NCI-H2171 treated with DMSO at 0.1 percent for 48 hours (cell line): ENCODE measurements at places on chromosomes 5 and 9.

GRCh38 chr5:126531543-126532120 lies 63.4 kb downstream of the ALDH7A1 start:
- DNase-seq, result no peak

GRCh38 chr5:132305420-132305819 lies 11.2 kb downstream of the SLC22A4 start:
- DNase-seq, result no peak

GRCh38 chr9:84323858-84324257 lies 16.7 kb downstream of the SLC28A3 start:
- DNase-seq, result no peak

DNA sequence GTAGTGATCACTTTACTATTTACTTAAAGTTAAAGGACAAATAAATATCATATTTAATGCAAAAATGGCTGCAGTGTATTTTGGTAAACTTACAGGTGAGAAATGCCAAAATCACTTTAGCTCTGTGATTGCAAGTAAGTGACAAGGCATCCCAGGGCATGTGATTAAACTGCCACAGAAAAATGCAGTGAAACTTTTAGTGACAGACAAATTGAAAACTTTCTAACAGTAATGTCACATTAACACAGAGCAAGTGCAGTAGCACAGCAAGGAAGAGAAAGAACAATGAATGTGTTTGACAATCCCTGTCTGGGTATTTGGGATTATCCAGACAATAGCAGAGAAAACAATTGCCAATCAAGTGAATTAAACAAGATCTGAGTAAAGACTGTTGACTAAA lies 606.8 kb downstream of the SLCO4C1 start:
- DNase-seq, result no peak

- peak; percentile 33 for DNase-seq
These were observed 22.8 kb upstream of the PANK3 start for GRCh38 chr5:168601972-168602371.

DNA sequence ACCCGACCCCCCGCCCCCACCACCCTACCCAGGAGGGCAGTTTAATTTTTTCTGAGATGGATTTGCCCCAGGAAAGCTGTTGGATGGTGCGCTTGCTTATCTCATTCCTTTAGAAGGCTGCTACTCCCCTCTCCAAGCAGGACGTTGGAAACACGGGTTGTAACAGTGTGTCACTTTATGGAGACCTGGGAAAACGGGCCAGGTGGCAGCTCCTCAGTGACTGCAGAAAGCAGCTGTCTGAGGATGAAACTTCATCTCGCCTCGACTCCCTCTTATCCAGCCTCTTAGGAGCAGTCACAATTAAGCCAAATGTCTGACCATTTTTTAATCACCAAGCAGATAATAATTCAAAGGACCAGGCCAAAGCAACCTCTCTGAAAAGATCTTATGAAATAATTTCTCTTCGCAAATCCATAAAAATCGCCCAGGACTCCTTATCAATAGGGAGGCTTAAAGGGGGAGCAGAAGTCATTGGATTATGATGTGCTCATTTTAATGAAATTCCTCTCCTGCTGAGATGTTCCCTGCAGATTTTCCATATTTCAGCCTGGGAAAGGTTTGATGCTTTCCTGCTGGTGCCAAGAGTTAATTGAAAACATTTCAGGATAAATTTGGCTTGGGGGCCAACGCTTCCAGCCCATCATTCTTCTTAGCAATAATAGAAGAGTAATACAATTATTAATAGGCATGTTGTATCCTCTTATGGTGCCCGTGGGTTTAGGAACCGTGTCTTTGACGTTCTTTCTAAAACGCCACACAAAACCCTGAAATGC lies 26.0 kb downstream of the GAS1 start:
- peak; percentile 49 for DNase-seq

DNA sequence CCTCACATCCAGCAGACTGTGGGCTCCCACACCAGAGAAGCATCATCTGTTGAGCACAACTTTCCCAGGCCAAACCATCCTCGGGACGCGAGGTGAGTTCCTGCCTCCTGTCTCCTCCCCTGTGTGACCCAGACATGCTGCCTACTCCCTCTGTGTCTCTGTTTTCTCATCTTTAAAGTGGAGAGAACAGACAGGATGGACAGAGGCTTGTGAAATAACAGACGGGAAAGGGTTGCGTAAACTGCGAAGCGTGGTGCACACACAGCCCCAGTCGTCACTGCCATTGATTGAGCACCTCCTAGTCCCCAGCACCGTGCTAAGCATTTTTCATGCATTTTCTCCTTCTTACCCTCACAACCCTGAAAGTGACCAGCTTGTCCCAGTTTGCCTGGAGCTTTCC lies 52.1 kb upstream of the LMX1B start:
- DNase-seq, result no peak

DNA sequence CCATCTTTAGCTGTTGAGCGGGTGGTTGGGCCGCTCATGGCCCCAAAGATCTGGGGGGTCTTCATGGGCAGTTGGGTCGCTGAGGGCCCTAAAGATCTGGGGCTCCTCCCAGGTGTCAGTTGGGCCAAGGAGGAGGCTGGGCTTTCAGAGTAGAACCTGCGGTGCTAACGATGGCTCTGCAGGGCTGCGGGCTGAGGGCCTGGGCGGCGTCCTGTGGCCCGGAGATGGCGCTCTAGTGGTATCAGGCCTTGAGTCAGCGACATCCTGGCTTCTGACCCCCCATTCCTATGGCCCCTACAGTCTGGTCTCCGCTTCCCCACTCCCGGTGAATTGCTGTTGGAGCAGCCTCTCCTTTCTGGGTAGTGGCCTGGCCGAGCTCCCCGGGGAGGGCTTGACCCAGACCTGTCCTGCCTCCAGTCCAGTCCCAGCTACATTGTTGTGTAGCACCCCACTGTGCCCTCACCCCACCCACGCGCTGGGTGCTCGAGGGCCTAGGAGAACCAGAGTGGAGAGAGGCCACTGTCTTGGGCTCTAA lies 640 bp downstream of the C5orf58 start:
- DNase-seq, result no peak

DNA sequence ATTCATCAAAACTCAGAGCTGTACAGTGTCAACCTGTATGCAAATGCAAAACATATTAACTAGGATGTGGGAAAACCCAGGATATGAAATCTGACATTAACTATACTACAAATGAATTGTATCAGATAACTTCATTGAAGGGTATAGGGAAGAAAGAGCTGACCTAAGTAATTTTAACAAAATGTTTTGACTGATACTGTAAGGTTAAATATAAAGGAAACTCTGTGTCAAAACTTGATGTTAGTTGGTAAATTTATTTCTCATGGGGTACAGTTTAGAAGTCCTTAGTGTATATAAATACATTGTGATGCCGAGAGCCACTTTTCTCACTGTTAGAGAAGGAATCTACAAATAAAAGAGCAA lies 78.1 kb upstream of the VCAN start:
- DNase-seq, result no peak

DNA sequence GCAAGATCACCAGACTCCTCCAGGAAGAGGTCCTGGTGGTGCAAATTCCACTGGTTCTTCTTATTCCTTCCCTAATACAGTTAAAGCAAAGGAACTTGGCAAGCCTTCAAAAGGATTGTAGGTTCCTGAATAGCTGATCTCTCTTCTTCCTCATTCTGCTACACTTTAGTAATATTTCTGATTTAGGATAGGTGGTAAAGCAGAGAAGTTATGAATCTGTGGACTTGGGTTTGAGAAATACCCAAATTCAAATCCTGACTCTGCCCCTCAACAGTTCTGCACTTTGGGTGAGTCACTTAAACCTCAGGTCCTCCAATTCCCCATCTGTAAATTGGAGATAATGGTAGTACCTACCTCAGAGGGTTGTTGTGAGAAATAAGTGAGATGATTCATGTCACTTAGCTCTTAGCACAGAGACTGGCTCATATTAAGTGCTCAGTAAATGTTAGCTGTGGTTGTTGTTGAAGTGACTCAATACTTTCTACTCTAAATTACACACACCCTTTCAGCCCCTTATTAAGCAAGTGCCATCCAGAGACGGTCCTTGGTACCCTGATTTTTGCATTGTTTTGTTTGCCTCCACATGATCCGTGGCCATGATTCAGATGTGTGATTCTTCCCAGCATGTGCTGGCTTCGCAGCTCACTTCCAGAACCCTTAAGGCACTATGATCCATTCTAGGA lies 5.2 kb downstream of the SH3RF2 start:
- no peak for DNase-seq

GRCh38 chr5:78566747-78567425 lies 81.7 kb downstream of the LHFPL2 start:
- DNase-seq, result no peak

- DNase-seq, result no peak
These were observed 27.3 kb downstream of the PUM3 start for GRCh38 chr9:2816476-2817141.

DNA sequence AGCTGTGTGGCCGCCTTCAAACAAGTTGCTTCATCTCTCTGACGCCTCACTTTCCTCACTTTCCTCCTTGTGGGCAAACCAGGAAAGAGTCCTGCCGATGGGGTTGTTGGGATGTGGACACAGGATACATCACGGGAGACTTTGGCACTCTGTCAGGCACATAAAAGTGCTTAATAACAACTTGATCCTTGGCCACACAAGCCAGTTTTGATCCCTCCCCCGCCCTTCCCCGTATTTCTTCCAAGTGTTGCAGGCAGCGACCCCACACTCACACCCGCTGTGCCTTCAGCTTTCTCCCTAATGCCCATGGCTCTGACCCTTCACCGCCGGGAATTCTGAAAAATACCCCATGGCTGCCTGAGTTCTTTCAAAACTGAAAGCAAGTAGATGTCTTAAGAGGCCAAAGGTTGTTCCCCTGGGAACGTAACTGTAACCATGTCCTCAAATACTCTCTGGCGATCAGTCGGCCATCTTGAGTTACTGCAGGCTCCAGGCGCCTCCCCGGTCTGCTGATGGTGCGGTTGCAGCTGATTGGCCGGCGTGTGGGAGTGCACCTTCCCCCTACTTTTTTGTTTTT lies 59.8 kb downstream of the ARHGEF37 start:
- DNase-seq, result no peak

DNA sequence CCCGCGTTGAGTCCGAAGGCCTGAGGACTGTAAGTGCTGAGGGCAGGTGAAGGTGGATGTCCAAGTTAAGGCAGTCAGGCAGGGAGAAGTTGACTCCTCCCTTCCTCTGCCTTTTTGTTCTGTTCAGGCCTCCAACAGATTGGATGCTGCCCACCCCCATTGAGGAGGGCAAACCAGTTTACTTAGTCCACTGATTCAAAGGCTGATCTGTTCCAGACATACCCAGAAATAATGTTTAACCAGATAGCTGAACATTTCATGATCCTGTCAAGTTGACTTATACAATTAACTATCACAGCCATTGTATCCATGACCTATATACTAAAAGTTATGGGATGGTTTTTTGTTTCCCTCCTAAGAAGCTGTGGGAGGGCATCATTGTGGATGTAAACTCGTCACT lies 8.3 kb upstream of the TEX48 start:
- no peak for DNase-seq

DNA sequence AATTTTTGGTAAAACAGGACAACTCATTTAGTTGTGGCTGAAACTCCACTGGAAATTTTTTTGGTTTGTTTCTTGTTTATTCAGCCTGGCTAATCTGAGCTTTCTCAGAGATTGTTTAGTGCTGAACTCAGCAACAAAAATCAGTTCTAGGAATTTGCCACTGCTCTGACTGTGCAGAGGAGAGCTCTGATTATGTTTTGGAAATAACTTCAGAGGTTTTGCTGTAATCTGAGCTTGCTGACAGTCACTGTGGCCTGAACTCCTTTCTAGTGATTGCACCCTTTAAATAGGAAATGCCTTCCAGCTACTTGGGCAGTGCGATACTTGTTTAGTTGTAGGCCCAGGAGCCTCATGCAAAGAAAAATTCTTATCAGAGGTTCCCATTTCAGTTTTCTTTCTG lies 60.2 kb downstream of the OSTF1 start:
- DNase-seq, result no peak

DNA sequence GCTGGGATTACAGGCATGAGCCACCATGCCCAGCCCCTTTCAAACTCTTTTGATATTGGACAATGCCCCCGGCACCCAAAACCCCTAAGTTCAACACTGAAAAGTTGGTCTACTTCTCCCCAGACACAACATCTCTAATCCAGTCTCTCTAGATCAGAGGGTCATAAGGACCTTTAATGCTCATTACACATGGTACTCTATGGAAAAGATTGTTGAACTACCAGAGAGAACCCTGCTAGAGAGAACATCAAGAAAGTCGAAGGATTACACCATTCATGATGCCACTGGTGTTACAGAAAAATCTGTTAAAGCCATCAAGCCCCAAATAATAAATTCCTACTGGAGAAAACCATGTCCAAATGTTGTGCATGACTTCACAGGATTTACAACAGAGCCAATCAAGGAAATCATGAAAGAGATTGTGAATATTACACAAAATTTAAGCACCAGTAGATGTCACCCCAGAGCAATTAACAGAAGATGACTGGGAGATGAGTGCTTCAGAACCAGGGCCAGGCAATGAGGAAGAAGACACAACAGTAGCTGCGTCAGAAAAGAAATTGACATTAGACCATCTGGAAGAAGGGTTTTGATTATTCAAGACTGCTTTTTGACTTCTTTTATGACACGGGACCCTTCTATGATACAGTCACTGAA lies 28.3 kb upstream of the NIPAL4 start:
- DNase-seq, result peak; percentile 49

GRCh38 chr5:14187660-14188059 lies 44.5 kb downstream of the TRIO start:
- DNase-seq, result no peak

DNA sequence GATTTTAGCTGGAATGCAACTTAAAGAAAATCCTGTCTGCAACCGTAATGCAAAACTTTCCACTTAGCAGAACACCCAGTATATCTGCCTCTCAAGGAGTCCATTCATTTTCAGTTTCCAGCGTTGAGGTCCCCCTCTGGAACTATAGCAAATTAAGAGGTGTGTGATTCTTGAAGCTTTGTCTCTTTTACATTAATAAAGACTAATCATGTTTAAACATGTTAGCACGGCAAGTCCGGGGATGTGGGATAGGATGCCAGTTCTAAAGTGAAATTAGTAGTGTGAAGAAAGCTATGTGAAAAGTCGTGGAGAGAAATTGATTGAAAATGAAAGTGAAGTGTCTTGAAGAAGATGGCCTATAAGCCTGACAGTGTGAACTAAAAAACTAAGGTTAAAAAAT lies 429.1 kb downstream of the NR2F1-AS1 start:
- DNase-seq, result no peak

DNA sequence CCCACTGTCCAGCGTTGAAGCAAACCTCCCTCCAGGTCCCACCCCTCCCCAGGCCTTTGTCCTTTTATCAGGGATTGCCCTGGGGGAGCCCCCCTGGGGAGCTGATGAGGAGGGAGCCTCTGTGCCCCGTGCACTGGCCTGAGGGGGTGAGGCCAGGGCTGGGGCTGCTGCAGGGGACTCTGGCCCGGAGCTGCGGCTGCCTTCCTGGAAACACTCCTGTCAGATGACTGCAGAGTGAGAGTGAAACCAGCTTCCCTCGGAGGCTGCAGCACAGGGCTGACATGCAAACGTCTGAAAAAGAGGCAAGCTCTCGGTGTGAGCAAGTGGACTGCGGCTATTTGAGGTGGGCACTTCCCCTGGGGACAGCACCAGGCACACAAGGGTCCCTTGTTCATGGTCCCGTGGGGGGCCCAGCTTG lies 4.6 kb upstream of the TRAF2 start:
- no peak for DNase-seq

GRCh38 chr9:96135753-96136290 lies 166.2 kb downstream of the HSD17B3 start:
- DNase-seq, result no peak

GRCh38 chr5:119343766-119344165 lies 12.1 kb upstream of the TNFAIP8 start:
- no peak for DNase-seq

GRCh38 chr5:116575326-116576052 lies 866 bp upstream of the SEMA6A start:
- no peak for DNase-seq
